ENCODE measurements at places on chromosomes 4 and X.
A peak's percentile ranks its signal among the peaks of the same experiment; 100 is the strongest.

DNA sequence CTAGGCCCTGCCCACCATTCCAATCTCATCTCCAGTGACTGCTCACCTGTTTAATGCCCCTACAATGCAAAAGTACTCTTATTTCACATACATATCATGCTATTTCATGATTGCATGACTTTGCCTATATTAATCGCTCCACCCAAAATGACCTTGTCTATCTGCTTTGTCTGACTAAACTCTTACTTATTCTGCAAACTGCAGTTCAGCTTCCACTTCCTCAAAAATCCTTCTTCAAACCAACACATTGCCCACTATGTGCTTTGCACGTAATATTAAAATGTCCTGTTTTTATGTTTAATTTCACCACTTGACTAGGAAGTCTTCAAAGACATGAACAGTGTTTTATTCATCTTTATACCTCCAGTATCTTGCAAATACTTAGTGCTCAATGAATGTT is 229.6 kb downstream of the OPHN1 start:
- DNase-seq: no peak

DNA sequence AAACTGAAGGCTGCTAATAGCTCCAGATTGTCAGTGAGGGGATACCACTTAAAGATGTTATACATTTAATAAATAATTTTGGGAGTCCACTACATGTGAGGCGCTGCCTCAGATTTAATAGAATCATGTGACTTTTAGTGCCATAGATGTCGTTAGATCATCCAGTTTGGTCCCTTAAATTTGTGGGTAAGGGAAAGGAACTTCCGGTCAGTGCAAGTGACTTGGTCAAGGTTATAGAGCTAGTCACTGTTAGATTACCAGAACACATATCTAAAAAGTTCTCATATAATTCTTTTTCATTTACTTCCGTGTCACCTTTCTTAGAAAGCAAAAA is 529 bp upstream of the UBA6 start:
- DNase-seq: no peak

DNA sequence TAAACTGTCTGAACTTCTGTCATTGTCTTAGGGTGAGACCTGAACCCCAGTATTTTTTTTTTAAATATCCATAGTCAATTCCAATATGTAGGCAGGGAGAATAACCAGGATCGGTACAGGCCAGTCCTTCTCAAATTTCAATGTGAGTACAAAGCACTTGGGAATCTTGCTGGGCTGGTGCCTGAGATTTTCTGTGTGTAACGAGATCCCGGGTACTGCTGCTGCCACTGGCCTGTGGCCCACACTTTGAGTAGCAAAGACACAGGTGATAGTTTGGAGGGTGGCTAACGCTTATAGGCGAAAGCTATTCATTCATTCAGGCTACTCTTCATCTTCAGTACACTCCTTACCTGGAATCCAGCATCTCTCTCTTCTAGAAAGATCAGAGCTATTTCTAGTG is 923.6 kb upstream of the TENM3 start:
- no peak for DNase-seq

- no peak for DNase-seq
Observed at GRCh38 chrX:37873220-37873619, 25.8 kb upstream of the DYNLT3 start.

DNA sequence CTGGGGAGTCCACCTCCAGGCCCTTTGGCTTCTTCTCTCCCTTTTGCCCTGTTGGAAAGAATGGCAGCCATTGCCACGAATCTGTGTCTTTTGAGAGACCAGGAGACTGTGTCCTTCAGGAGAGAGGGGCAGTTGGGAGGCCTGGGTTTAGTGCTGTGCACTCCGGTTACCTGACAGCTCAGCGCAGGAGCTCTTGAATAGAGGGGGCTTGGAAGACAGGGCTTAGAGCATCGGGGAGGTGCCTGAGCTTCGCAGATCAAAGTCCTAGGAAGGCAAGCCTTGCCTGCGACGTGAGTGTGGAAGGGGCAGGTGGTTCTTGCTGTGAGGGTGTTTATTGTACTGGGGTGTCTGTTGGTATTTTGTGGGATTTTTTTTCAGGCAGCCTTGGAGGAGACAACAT is 41.9 kb upstream of the TADA2B start:
- no peak for DNase-seq

GRCh38 chrX:107632346-107632745 is 4.0 kb downstream of the PRPS1 start:
- DNase-seq: peak; percentile 66

- peak; percentile 75 for DNase-seq
Observed at GRCh38 chrX:135340831-135341230, 31.6 kb downstream of the ETDC start.

DNA sequence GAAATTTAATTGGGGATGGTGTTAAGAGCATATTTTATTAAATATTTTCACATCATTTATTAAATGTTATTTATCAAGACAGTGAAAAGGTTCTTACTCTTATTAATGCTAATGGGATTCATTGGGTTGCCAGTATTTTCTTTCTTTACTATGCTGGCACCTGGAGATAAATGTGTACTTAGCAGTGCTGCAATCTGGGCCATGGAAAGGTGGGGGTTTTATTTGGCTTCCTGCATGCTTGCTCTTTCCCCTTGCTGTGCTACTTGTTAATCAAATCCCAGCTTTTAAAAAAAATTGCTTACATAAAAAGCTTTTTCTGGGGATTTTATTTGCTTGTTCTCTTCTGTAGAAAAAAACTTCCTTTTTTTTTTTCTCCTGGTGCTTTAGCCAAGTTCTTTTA is 48.3 kb downstream of the ZAR1 start:
- DNase-seq: no peak

DNA sequence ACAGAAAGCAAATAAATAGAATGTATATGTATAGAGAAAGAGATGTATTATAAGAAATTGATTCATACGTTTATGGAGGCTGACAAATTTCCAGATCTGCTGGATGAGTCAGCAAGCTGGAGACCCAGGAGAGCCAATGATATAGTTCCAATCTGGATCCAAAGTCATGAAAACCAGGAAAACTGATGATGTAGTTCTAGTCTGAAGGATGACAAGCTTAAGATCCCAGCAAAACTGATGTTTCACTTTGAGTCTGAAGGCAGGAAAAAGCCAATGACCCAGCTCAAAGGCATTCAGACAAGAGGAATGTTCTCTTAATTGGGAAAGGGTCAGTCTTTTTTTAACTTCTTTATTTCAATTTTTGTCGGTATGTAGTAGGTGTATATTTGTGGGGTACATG is 102.6 kb downstream of the LHFPL1 start:
- DNase-seq: peak; percentile 69

DNA sequence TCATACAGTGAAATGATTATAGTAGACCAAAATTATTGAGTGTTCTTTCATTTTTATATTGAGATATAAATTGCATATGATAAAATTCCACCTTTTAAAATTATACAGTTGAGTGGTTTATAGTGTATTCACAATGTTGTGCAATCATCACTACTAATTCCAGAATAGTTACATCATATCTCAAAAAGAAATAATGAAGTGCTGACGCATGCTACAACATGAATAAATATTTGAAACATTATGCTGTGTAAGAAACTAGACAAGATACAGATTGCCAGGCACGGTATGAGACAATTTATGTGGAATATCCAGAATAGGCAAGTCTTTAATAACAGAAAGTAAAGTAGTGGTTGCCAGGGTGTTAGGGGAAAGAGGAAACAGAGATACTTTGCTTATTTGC is 871.7 kb downstream of the FAM133A start:
- no peak for DNase-seq

GRCh38 chr4:142583708-142584107 is 262.4 kb downstream of the INPP4B start:
- DNase-seq: no peak

DNA sequence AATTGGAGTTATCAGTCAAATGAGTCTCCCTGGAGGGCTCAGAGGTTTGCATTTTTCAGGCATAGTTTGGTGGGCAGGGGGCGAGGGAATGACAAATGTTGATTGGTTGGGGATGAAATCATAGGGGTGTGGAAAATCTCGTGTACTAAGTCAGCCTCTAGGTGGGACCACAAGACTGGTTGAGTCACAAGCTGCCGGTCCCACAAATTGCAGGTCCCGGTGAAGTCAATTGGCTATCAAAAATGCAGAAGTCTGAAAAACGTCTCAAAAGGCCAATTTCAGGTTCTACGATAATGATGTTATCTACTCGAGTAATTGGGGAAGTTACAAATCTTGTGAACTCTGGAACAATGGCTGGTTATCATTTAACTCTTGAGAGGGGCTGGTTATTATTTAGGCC is 98.8 kb upstream of the DHX15 start:
- peak; percentile 9 for DNase-seq

GRCh38 chr4:158767451-158767850 is 1.4 kb upstream of the FNIP2 start:
- DNase-seq: no peak

- peak; percentile 30 for DNase-seq
Observed at GRCh38 chr4:185713272-185713671, 98.7 kb downstream of the SORBS2 start.

- peak; percentile 15 for DNase-seq
Observed at GRCh38 chr4:100208964-100209363, 18.7 kb upstream of the DDIT4L start.

DNA sequence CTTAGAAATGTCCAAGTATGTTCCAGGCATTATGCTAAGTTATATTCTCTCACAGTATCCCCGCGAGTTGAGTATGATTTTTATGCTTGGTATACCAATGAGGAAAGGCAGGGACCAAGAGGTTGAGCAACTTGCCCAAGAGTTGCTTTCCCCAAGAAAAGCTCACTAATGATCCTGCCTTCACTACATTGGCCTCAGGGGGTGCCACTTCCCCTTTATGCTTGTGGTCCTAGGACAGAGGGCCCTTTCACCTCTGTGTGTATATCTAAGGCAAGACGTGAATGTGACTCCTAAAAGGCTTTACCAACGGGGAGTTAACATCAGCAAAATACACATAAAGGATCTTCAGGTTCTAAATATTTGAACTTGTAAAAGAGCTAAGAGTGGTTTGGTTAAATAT is 164.4 kb upstream of the CPEB2 start:
- DNase-seq: no peak

DNA sequence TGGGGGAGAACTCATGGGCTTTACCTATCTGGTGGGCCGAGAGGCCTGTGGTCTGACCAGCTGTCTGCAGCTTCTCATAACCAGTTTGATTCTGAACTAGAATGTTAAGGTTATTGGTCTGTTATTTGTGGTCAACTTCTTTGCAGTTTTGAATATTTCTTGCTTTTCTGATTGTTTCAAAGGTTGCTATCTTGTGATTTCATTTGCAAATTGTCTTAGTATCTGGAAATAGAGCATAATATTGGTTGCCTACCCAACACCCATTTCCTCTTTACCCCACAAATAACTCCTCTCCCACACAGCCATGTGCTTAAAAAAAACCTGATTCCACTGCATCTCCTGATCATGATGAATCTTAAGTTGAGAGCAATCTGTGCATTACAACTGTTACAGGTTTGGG is 39.1 kb upstream of the BMP2K start:
- DNase-seq: no peak

DNA sequence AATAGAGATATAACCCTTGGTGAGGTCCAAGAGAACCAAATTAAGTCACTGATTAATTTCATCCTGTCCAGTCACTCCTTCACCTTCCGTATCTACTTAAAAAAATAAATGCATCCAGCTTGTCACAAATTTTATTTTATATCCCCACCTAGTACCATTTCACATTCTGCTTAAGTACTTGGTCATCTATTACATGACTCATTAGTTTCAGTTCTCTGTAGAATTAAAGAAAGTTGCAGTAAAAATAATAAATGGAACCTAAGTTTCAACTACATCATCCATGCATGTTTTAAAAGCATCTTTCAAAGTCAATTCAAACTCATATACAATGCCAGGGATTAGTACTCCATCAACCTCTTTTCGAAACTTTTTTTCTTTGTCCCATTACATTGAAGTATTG is 130.2 kb downstream of the SH2D1A start:
- no peak for DNase-seq

DNA sequence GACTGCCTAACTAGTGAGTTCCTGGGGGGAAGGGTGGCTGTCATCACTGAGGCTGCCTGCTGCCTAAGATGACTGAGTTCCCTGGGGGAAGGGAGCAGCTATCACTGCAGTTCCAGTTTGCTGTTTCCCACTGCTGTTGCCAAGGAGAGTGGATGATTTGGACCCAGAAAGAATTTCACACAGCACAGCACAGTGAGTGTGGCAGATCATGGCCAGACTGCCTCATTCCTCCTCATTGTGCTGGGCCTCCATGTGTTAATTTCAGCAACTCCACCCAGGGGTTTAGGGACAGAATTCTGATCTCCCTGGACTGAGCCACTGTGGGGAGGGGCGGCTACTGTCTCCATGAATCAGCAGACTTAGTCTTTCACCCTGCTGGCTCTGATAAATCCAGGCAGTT is 125.0 kb downstream of the TEX13C start:
- DNase-seq: peak; percentile 80

- DNase-seq: peak; percentile 68
Observed at GRCh38 chr4:48570646-48571220, 80.7 kb downstream of the ZAR1 start.

DNA sequence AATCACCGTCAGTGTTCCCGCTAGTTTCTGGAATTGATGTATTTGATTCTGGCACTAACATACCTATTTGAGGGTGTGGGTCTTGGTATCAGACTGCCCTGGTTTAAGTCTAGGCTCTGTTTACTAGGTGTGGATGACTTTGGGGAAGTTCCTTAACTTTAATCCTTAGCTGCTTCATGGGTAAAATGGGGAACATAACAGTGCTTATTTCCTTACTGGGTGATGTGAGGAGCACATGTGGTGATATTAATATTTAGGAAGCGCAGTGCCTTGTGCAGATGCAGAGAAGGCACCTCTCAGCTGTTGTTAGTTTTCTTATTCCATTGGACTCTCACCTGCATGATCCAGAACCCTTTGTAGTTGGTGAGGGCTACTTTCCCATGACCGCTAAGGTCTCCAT is 17.1 kb downstream of the RNF4 start:
- no peak for DNase-seq

DNA sequence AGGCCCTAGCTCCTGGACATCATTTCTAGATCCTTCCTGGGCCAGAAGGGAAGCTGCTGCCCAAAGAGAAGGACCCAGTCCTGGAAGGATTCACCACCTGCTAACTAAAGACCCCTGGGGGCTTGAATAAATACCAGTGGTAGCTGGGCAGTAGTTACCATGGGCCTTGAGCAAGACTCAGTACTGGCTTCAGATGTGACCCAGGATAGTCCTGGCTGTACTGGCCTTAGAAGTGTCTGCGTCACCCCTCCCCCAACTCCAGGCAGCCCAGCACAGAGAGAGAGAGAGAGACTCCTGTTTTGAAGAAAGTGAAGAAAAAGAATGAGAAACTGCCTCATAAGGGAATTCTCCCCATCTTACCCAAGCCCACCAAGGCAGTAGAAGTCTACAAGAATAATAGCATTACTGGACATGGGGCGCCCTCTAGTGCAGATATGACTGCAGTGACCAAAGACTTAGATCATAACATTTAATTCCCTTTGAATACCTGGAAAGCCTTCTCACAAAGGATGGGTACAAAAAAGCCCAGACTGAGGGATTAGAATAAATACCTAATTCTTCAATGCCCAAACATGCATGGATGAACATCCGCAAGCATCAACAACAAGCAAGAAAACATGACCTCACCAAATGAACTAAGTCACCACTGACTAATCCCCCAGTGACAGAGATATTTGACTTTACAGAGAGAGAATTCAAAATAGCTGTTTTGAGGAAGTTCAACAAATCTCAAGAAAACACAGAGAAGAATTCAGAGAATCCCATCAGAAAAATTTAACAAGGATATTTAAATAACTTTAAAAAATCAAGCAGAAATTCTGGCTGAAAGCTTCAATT is 171.8 kb downstream of the HNRNPD start:
- DNase-seq: peak; percentile 44
